Activated CD4-positive, alpha-beta T cell treated with anti-CD3 and anti-CD28 coated beads, Interleukin-10, Interleukin-2, amounts not matched to agents 100 ng/mL and 50 ng/mL, durations not matched to agents 16 hours and 8 hours (primary cell): ENCODE measurements at places on chromosomes 16 and 17.
A peak's percentile ranks its signal among the peaks of the same experiment; 100 is the strongest.

GRCh38 chr16:84514874-84515835, 10.7 kb upstream of the MEAK7 start:
- DNase-seq: peak; percentile 97

DNA sequence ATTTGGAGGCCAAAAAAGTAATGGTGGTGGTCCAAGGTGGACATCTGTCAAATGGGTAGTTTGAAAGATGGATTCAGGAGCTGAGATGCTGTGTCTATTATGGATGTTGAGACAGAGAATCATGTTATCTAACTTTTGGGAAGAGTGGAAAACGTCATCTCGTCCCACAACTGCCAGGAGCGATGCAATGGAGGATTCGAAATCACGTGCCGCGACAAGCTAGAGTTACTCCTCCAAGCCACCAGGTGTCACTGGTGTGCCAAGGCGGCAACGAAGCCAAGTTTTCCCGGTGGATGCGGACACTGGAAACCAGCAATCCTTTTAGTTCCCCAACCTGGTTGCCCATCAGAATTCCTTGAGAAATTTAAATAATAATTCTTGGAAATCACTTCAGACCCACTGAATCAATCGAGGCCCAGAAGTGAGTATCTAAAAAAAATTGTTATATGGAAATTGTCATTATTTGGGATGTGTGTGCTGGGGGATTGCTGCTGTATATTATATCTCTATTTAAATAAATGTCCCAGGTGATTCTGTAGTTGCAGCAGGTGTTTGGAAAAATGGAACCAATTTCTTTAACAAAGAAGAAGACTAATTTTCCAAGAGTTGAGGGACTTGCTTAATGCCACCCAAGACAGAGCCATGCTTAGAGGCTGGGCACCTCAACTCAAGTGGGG, 206.1 kb downstream of the HAPSTR1 start:
- peak; percentile 14 for DNase-seq

DNA sequence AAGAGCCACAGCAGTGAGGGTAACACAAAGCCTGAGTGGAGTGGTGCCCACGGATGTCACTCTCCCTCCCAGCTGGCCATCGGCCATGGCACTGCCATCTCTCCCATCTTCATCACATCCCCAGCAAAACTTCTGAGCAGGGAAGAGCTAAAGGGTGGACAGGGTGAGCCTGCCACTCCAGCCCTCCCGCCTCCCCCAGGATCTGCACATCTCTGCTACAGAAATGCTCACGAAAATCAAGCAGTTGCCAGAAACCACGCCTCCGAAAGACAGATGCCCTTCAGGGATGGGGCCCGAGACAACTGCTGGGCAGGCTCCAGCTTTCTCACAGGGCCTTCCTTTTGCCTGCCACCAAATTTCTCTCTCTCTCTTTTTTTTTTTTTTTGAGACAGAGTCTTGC, 3.6 kb downstream of the GRIN2C start:
- DNase-seq: no peak

- no peak for DNase-seq
Measured at GRCh38 chr16:61858988-61859387, 177.2 kb downstream of the CDH8 start.

GRCh38 chr17:45992175-45992574, 6.9 kb upstream of the STH start:
- no peak for DNase-seq

GRCh38 chr16:19691161-19691711, 26.8 kb downstream of the KNOP1 start:
- no peak for DNase-seq

DNA sequence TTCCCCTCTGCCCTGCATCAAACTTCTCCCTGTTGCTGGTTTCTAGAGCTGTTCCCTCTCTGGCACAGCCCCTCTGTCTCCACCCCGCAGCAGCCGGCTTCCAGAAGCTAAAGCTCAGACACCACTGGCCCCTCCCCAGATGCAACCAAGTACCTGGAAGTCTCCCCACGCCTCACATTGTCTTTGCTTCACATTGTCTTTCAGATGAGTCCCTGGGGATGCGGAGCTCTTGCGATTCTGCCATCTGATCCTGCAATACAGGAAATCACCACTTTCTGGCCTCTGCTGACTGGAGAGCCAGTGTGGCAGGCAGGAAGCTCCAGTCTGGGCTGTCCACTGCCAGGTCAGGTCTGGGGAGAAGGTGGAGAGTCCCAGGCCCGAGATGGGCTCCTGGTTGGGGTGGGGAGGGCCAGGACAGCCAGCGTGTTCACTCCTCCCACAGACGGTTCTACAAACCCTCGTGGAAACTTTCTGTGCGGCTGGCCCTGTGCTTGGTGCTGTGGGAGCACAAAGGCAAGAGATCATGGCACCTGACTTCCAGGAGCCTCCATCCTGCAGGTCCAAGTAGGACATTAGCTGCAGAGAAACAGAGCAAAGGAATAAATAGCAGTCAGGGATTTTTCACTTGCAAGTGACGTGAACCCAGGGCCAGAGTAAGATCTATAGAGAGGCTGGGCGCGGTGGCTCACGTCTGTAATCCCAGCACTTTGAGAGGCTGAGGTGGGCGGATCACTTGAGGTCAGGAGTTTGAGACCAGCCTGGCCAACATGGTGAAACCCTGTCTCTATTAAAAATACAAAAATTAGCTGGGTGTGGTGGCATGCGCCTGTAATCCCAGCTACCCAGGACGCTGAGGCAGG, 47.9 kb upstream of the MAP3K14 start:
- DNase-seq: no peak

DNA sequence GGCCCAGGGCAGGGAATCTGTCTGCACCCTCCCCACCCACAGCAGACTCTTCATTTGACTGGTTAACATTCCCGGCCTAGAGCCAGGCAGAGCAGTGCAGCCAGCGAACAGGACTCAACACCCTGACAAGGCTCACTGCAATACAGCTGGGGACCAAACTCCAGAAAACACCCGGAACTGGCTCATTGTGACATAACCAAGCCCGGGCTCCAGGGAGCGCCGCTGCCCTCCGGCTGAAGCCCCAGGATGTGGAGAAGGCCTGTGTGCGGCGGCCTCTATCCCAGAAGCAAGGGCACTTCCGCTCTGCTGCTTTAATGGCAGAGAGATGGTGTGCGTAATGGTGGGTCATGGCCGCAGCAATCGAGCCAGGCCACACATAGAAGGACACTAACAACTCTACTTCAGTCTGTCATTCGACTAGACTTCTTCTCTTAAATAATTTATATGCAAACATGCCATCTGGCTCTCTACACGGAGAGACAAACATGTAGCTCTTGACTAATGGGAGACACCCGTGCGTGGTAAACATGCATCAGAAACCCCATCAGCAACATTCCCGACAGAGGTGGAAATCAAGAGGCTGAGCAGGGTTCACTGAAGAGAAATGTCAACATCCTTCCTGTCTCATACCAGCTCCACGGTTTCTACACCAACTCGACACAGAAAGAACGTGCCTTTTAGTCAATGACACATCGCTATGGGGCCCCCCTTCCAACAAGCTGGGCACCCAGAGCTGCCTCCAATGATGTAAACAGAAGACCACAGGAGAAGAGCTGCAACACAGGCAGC, 18.0 kb downstream of the KLHDC4 start:
- DNase-seq: no peak

GRCh38 chr16:3186946-3187690, 886 bp upstream of the OR1F1 start:
- no peak for DNase-seq

DNA sequence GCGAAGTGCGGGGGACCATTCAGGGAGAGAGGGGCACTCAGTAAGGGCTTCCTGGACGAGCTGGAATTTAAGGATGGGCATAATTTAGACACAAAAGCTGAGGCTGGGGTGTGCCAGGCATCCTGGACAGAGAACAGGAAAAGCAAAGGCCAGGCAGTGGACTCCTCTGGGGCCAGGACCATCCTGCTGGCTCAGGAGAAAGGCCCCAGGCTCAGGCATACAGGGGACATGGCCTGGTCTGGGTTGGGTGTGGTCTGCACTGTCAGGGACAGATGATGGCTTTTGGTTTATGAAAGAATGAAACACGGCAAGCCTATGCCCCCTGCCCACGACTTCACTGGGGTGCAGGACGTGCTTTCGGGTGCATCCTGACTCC, 48.9 kb upstream of the DOC2B start:
- DNase-seq: no peak

DNA sequence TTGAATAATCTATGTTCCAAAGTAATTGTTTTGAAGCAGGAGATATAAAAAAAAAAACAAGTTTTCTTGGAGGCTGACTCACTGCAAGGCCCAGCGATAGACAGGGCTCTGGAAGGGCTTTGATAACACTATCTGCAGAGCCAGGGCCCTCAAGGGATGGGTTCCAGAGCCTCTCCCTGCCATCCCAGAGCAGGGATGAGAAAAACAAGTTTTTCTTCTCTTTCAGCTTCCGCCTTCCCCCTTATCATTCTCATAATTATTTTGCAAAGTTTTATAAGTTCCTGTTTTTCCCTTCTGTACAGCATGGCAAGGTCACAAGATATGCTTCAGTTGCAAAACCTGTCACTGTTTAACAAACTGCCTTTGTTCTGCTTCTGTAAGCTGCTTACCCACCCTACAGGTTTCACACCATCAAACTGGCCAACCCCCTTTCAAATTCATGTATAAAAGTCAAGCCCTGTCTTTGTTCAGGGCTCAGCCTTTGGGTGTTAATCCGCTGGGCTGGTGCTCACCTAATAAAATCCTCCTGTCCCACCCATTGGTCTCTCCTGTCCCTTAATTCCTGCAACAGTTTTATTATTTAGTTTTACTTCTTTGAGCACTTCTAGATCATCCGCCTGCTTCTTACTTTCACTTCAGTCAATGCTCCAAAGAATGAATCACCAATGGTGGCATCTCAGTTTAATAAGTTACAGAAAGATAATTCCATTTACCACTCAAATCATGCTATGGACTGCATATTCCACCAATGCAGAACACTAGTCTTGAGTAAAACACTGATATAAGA, 5.6 kb upstream of the THUMPD1 start:
- DNase-seq: no peak

GRCh38 chr17:59254742-59255141, 34.4 kb downstream of the GDPD1 start:
- DNase-seq: no peak

GRCh38 chr17:62630365-62631085, 3.1 kb downstream of the MRC2 start:
- no peak for DNase-seq

DNA sequence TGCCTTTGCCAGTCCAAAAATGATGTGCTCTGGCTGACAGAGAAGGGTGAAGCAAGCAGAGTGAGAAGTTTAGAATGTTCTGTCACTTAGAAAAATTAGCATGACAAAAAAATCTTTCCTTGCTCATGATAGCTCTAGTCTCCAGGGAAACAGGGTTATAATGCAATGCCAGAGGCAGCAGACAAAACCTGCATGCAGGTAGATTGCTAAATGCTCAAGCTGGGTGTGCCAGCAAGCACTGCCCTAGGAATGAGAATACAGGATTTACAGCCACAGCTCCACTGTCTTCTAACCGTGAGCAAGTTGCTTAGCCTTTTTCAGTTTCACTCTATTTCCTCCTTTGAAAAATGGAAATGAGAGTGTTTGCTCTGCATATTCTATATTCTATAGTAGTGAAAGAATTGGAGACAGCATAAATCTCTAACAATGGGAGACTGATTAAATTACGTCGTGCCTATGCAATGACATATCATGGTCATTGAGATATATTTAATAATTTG, 516.6 kb upstream of the C16orf82 start:
- DNase-seq: no peak

- no peak for DNase-seq
Measured at GRCh38 chr16:77282345-77282744, 83.1 kb downstream of the SYCE1L start.

GRCh38 chr16:85126394-85126704, 14.1 kb upstream of the CIBAR2 start:
- DNase-seq: no peak

- no peak for DNase-seq
Measured at GRCh38 chr17:80224683-80225082, 4.5 kb downstream of the SLC26A11 start.

DNA sequence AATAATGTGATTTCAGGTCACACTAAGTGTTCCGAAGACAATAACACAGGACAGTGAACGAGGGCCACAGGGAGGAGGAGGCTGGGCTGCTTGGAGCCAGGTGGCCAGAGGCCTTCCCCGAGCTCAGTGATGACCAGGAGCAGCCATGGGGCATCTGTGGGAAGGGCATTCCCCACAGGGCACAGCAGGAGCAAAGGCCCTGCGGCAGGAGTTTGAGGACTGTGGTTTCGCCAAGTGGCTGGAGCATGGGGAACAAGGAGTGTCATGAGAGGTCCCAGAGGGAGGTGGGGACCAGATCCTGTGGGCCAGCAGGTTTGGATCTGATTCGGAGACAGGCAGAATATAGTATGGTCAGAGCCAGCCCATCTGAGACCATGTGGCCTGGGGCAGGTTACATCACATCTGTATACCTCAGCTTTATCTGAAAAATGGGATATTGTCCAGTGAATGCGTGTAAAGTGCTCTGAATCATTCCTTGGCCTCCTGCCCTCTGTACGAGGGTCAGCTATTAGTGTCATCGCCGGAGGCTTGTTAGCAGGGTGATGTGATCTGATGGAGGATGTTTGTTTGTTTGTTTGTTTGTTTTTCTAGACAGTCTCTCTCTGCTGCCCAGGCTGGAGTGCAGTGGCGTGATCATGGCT, 176.8 kb downstream of the KATNIP start:
- DNase-seq: no peak

- no peak for DNase-seq
Measured at GRCh38 chr16:5059386-5060072, 6.2 kb downstream of the C16orf89 start.

DNA sequence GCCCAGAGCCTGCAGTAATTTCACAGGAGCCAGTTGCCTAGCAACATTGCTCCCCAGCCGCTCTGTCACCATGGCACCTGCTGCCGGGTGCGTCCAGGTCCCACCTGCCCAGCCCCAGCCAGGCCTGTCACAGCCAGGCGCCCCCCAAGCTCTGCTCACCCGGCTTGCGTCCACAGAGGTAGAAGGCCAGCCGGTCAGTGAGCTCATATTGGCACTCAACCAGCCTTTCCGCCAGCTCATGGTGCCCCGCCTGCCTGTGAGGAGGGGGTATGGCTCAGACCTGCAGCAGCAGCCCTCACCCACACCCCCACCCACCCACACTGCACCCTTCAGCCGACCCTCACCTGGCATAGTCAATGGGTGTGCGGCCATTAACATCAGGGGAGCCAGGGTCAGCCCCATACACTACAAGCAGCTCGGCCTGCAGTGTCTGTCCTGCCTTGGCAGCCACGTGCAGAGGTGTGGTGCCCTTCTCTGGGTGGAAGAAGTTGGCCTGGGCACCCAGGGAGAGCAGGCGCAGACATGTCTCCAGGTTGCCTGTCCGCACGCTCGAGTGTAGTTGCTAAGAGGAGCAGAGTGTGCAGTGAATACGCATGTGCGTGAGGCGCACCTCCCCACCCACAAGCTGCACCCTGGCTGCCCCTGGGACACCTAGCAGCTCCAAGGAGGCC, 7.7 kb downstream of the GIT1 start:
- no peak for DNase-seq
